Right lung (tissue), 10 donors: ENCODE measurements at places on chromosomes 16 and 17. TPM values are rescaled to one million over a fixed set of nuclear protein-coding genes. Genes with fewer than 3 reads are reported as not detected.

The CCL1 gene
- not detected for polyA plus RNA-seq

The EVI2A gene
- 1.8 TPM for polyA plus RNA-seq

DNA sequence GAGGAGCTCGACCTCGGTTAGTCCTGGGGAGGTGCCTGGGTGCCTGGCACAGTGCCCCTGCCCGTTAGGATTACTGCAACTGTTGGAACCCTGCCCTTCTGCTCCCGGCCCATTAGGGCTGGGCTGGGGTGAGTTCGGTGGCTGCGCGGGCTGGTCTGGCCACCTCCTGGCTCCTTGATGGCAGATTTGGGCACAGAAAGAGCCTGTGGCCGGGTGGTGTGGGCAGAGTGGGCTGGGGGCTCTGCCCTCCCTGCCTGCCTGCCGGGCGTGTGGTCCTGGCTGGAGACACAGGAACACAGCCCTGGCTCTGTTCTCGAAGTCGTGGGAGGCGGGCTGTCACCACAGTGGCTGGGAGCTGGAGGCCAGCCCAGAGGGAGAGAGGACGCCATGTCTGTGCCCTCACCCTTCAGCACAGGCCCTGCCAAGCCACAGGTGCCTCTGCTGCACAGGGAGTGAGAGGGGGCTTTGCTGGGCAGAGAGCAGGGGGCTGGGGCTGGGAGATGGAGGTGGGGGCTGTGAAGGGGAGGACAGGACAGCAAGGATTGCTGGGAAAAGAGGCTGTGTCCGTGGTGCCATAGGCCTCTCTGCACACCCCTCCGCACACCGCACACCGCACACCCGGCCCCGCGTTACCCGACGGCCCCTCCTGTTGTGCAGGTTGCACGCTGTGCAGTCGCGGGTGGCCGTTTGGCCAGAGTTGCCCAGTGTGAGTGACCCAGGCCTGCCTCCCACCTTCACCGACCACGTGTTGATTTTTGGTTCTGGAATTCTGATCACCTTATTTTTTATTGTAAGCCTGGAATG, 236.6 kb upstream of the GSE1 start:
- no peak for DNase-seq

GRCh38 chr16:81403601-81404391, 40.8 kb upstream of the CMIP start:
- DNase-seq: peak; percentile 77

The TMC5 gene
- 7.7 TPM for polyA plus RNA-seq

DNA sequence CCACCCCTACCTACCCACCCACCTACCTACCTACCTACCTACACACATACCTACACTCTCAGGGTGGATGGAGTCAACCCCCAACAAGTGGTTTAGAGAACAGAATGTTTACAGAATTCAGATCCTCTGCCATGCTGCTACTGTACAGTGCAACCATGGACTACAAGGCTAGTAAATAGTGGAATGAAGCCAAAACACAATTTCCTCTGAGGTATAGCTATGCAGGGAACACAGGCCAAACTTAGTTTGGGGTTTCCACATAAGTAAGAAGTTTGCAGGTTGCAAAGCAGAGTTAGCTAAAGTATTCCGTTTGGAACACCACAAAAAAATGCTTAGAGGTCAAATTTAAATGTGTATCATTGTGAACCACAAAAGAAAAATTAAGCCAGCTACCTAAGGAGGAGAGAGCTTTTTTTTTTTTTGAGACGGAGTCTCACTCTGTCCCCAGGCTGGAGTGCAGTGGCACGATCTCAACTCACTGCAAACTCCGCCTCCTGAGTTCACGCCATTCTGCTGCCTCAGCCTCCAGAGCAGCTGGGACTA, 2.7 kb upstream of the AP1G1 start:
- no peak for DNase-seq

The CFAP52 gene
- polyA plus RNA-seq: 2.7 TPM

DNA sequence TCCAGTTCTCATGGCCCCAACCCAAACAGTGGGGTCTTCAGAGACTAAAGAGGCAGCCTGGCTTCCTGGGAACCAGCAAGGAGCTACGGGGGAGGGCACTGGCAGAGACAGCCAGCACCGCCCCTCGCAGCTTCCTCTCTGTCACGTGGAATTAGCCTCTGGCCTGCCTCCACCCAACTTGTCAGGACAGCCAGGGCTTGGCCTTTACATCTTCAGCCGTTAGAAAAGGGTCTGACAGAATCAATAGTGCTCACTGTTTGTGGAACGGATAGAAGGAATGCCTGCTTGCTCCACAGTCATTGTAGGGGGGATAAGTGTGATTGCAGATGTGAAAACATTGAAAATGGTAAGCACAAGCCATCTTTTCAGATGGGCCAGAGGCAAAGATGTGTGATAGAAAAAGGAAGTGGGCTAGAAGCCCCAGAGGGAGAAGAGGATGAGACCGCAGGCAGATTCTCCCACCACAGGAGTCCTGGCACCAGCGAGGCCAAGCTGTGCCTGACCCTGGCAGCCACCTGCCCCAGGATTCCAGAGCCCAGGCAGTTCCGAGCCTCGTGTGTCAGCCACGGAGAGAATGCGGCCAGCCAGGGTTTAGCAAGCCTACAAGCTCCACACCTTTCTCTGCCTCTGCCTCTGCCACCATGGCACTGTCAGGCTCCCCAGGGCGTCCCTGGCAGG, 18.6 kb downstream of the GRIN2C start:
- no peak for DNase-seq

DNA sequence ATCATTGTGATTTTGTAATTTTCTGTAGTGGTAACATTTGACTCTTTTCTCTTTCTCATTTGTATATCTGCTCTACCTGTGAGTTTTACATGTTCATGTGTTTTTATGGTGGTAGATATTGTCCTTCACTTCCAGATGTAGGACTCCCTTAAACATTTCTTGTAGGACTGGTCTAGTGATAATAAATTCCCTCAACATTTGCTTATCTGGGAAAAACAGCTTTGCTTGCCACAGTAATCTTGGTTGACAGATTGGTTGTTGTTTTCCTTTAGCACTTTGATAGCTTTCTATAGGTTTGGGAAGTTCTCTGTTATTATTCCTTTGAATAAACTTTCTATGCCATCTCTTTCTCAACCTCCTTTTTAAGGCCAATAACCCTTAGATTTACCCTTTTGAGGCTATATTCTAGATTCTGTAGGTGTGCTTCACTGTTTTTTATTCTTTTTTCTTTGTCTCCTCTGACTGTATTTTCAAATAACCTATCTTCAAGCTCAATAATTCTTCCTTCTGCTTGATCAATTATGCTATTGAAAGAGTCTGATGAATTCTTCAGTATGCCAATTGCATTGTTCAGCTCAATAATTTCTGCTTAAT, 32.1 kb upstream of the GINS3 start:
- DNase-seq: no peak

DNA sequence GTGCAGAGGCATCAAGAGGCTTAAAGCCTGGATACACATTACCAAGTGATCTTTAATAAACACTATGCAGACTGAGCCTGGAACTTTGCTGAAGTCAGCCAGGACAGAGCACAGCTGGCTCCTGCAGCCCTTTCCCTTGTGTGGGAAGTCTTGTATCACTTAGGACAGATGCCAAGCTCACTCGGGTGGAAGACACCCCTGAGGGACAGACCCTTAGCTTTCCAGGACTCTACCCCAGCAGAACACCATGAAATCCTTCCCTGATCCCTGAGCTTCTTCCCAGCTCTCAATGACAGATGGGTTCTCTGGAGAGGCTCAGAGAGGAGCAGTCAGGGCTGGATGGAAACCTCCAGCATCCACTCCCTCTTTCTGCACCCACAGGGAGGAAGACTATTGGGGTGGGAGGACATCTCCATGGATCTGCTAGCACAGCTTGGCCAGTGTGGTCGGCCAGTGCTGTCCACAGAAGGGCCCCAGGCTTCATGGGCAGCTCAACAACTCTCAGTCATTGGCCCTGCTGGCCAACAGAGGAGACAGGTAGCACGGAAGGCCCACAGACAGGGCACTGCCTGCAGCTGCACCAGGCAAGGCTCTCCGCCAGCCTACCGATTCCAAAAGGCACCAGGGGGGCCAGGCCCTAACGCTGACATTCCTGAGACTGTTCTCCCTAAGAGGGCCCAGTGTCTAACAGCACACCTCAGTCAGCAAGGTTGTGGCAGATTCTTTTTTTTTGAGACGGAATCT, 15.9 kb downstream of the RAB5C start:
- DNase-seq: no peak

DNA sequence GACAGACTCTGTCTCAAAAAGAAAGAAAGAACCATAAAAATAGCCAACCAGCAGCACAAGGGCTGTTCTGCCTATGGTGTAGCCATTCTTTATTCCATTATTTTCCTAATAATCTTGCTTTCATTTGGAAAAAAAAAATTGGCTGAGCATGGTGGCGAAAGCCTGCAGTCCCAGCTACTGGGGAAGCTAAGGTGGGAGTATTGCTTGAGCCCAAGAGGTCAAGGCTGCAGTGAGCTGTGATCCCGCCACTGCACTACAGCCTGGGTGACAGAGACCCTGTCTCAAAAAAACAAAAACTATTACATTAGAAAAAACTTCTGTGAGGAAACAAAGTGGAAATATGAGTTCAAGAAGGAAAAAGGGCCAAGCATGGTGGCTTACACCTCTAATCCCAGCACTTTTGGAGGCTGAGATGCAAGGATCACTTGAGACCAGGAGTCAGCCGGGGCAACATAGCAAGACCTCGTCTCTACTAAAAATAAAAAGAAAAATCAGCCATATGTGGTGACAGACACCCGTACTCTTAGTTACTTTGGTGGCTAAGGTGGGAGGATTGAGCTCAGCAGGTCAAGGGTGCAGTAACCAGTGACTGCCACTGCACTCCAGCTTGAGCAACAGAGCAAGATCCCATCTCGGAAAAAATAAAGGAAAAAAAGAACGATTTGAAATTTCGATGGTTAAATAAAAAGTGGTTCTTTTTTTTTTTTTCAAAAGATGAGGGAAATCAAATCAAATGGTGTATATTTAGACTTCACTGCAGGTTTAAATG, 2.5 kb downstream of the DCAKD start:
- no peak for DNase-seq

GRCh38 chr16:27355610-27356009, 41.8 kb downstream of the IL4R start:
- no peak for DNase-seq

DNA sequence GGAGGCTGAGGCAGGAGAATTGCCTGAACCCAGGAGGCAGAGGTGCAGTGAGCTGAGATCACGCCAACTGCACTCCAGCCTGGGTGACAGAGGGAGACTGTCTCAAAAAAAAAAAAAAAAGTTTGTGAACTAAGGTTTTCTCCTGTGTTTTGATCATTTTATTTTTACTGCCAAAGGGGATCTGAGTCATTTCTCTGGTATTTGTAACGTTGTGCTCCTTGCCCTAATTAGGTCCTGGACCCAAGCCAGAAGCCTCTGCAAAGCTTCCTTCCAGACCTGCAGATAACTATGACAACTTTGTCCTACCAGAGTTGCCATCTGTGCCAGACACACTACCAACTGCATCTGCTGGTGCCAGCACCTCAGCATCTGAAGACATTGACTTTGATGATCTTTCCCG, 32.1 kb downstream of the IST1 start:
- no peak for DNase-seq

- no peak for DNase-seq
Measured at GRCh38 chr16:83744441-83744981, 63.3 kb upstream of the HSBP1 start.

The KRT12 gene
- polyA plus RNA-seq: not detected

The SDK2 gene
- 4.7 TPM for polyA plus RNA-seq

DNA sequence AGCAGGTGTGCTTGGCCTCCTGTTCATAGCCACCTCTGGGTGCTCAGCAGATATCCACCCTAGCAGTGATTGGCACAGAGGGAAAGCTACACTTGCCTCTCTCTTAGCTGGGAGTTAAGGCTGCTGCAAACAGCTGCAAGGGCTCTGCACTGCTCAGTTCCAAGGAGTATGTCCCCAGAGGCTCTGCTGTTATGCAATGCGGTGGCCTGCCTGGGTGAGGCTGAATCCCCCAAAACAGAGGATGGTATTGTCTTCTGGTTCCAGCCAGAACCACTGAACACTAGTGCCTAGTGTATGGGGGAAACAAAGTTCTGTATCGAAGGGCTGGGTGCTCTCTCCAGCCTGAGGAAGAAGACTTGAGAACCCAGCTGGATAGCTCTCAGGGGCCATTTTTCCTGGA, 16.8 kb downstream of the TMEM94 start:
- no peak for DNase-seq

DNA sequence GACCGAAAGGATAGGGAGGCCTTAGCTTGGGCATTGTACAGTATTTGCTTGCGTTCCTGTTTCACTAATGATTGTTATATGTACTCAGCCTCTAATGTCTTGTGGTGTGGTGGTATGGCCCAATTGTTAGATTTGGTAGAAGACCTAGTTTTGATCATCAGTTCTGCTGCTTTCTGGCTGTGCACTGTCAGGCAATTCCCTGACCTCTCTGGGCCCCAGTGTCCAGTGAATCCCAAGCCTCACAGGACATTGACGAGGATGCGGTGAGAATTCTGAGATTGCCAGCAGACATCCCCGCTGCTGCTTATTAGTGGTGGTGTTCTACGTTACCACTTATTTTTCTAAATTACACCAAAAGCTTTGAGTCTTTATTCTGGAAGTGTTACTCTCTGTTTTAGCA, 195.2 kb downstream of the SNX29 start:
- DNase-seq: no peak

The KRTAP3-1 gene
- not detected for polyA plus RNA-seq

DNA sequence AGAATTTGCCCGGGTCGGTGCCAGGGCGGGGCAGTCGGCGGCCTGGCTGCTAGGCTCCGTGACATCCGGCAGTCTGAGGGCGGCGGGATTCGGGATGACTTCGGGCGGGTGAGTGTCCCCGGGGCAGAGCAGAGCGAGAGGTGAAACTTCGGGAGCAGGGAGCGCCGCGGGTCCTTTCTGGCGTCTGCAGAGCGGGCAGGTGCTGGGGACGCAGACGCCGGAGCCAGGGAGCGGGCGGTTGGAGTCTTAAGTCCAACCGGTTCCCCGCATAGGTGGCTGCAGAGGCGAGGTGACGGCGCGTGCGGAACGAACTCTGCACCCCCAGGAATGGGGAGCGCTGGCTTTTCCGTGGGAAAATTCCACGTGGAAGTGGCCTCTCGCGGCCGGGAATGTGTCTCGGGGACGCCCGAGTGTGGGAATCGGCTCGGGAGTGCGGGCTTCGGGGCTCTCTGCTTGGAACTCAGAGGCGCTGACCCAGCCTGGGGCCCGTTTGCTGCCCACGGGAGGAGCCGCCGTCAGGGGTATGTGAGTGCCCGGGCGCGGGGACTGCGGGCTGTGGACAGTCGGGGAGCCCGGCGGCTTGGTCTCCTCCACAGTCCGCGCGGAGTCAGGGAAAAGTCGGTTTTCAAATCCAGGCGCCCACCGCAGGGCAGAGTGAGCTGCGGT, at the start of gene B4GALNT2:
B4GALNT2 (plus strand) TSS at position 71 of the 666 bp plus-strand sequence; CDS start at position 95, 24 bp downstream.
- DNase-seq: peak; percentile 1

The OR3A3 gene
- polyA plus RNA-seq: 0.13 TPM

GRCh38 chr17:50304781-50305404, 30.6 kb downstream of the TMEM92 start:
- no peak for DNase-seq
